HFFc6 (cell line): ENCODE measurements at places on chromosomes 6 and 20. TPM values are rescaled to one million over a fixed set of nuclear protein-coding genes. Genes with fewer than 3 reads are reported as not detected.

LPIN3 gene
- 10.0 to 14.1 TPM (median 11.7 TPM) in 3 replicates for total RNA-seq

NFATC2 gene
- total RNA-seq, result 0.75 to 1.1 TPM (median 0.91 TPM) in 3 replicates

NOL4L gene
- 12.2 to 17.3 TPM (median 13.4 TPM) in 3 replicates for total RNA-seq

PTPRT gene
- total RNA-seq, result not detected in 3 replicates

PRL gene
- total RNA-seq, result not detected in 3 replicates

KIAA0408 gene
- total RNA-seq, result 0.55 and 2.1 TPM in 2 replicates

GRCh38 chr6:152096863-152097496, 289.5 kb downstream of the ESR1 start:
- DNase-seq, result peak; percentile 80
- H3K27me3 ChIP-seq, result peaks cover 3% of the 10 kb centered on the region; the same call in 1 of the 2 replicates
- peak overlapping the region; percentile 86 for H3K27ac ChIP-seq
- H3K4me3 ChIP-seq, result peak overlapping the region; percentile 61
- peaks cover 16% of the 10 kb centered on the region for H3K36me3 ChIP-seq

DNA sequence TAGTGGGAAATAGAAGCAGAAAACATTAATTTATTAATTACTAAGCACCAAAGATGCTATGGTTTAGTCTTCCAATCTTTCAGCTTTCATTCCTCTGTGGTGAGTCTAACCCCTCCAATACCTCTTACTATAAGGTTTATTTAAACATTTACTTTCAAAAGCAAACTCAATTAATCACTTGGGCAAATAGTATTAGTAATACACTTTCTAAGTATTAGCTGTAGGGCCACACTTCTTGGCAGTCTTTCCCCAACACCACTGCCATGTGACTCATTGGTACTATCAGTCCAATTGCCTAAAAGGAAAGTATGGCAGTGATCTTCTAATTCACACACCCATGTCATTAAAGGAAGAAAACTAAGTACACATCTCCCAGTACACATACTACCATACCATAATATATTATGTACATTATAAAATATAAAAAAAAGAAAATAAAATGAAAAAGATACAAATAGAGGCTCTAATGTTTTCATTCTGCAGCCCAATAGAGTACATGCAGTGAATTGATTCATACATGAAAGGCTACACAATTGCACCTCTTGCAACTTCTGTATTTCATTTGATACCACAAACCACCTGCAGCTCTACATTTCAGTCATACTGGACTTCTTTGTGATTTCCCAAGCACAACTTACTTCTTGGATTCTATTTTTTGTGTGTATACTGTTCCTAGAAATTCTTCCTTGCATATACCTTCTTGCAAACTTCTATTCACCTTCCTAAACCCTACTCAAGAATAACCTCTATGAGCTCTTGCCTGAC, 218.6 kb downstream of the PKHD1 start:
- no peak overlapping the region for H3K27ac ChIP-seq
- no peaks in the 10 kb centered on the region for H3K36me3 ChIP-seq
- no peak overlapping the region for H3K4me3 ChIP-seq

- no peaks in the 10 kb centered on the region for H3K36me3 ChIP-seq
- DNase-seq, result no peak
Measured at GRCh38 chr20:16209357-16209756, 363.9 kb downstream of the KIF16B start.

GRCh38 chr6:143878272-143878760, 14.0 kb downstream of the ZC2HC1B start:
- H3K4me3 ChIP-seq, result no peak overlapping the region
- H3K27me3 ChIP-seq, result no peaks in the 10 kb centered on the region; the same call in 1 of the 2 replicates
- H3K4me1 ChIP-seq, result peaks cover 5% of the 10 kb centered on the region; the same call in 1 of the 2 replicates
- H3K27ac ChIP-seq, result no peak overlapping the region
- no peak for DNase-seq
- H3K36me3 ChIP-seq, result peaks cover 10% of the 10 kb centered on the region; the same call in 1 of the 2 replicates

DNA sequence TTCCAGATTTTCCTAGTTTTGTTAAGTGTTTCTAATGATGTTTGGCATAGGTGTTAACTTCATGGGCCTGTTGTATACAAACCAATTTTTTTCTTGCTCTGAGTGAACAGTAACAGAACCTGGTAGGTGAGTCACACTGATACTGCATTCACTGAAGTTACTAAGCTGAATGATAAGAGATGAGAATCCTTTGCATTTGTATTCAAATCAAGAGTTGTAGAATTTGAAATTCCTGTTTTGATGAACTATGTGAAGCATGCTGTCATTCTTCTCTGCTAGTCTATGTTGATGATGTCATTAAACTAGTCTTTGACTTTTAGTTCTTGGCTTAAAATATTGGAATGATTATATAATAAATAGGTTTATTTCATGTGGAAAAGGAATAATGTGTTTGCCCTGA, 37.9 kb downstream of the PTPRA start:
- no peak for DNase-seq
- H3K4me1 ChIP-seq, result peaks cover 6% of the 10 kb centered on the region
- H3K36me3 ChIP-seq, result no peaks in the 10 kb centered on the region; the same call in 1 of the 2 replicates
- no peaks in the 10 kb centered on the region; the same call in 1 of the 2 replicates for H3K27me3 ChIP-seq
- no peak overlapping the region for H3K27ac ChIP-seq

DNA sequence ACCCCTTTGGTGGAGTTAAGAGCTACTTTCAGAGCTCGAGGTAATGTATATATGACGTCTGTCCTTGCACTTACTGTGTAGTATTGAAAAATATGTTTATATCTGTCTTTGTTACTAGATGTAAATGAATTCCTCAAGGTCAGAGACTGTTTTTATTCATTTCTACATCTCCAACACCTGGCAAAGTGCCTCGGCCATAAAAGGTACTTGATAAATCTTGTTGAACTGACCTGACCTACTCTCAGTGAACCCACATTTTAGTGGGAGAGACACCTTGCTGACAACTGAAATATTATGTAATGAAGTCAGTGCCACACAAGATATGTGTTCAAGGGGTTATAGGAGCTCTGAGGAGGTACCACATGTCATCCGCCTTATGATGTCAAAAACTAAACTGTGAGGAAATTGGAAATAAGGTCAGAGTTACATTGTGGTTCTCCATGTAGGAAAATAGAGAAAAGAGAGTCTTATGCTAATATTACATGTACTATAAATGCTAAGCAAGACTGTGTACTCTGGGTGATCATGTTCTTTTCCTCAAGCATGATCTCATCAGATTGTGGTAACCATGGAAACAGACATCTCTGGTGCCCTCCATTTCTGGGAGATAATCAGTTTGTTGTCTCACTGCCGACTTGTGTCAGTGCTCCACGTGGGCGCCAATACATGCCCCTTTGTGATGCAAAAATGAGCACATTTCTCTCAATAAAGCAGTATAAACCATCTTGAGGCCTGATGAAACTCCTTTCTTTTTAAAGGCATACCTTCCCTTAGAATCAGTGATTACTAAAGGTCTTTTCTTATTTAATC, 5.7 kb upstream of the TMEM30A start:
- H3K36me3 ChIP-seq, result no peaks in the 10 kb centered on the region; the same call in 1 of the 2 replicates
- DNase-seq, result no peak
- no peak overlapping the region for H3K4me3 ChIP-seq
- no peaks in the 10 kb centered on the region; the same call in 1 of the 2 replicates for H3K4me1 ChIP-seq
- no peak overlapping the region for H3K27ac ChIP-seq

- H3K4me1 ChIP-seq, result peaks cover 35% of the 10 kb centered on the region
- no peaks in the 10 kb centered on the region; the same call in 1 of the 2 replicates for H3K27me3 ChIP-seq
- DNase-seq, result peak; percentile 99
- H3K27ac ChIP-seq, result peak overlapping the region; percentile 98
- H3K4me3 ChIP-seq, result peak overlapping the region; percentile 77
Measured at GRCh38 chr6:134589512-134589911, 271.6 kb upstream of the SGK1 start.

DNA sequence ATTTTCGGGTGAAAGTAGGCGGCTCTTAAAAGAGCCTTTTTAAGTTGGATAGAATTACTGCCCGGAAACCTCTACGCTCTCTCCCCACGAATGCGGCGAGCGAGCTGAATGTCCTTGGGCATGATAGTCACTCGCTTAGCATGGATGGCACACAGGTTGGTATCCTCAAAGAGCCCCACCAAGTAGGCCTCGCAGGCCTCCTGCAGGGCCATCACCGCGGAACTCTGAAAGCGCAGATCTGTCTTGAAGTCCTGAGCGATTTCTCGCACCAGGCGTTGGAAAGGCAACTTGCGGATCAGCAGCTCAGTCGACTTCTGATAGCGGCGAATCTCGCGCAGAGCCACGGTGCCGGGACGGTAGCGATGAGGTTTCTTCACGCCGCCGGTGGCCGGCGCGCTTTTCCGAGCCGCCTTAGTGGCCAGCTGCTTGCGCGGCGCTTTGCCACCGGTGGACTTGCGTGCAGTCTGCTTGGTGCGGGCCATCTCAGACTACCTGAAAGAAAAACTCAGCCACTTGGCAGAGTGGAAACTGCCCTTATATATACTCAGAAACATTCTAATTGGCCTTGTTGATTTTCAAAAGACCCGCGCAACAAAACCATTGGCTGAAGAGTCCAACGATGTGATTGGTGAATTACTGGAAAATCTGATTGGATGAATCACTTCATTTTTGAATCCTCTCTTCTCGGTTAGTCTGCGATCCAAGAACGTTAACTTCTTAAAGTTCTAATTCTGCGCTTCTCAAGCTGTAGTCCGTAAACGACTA, 93.9 kb upstream of the BTN3A2 start:
- peak; percentile 93 for DNase-seq
- H3K27ac ChIP-seq, result no peak overlapping the region; the same call in none of the 2 replicates
- H3K36me3 ChIP-seq, result no peaks in the 10 kb centered on the region
- H3K4me3 ChIP-seq, result no peak overlapping the region; the same call in 1 of the 2 replicates
- H3K4me1 ChIP-seq, result peaks cover 31% of the 10 kb centered on the region

GRCh38 chr6:150659046-150659763, 59.5 kb downstream of the PLEKHG1 start:
- H3K4me3 ChIP-seq, result no peak overlapping the region
- peaks cover 6% of the 10 kb centered on the region for H3K27me3 ChIP-seq
- no peak overlapping the region for H3K27ac ChIP-seq
- H3K36me3 ChIP-seq, result no peaks in the 10 kb centered on the region
- DNase-seq, result no peak
- no peaks in the 10 kb centered on the region for H3K4me1 ChIP-seq

GRCh38 chr20:25421102-25421501, 13.6 kb downstream of the GINS1 start:
- H3K4me1 ChIP-seq, result peaks cover 9% of the 10 kb centered on the region
- no peak overlapping the region for H3K4me3 ChIP-seq
- no peak for DNase-seq
- H3K36me3 ChIP-seq, result peaks cover 4% of the 10 kb centered on the region

- H3K27me3 ChIP-seq, result peaks cover 3% of the 10 kb centered on the region; the same call in 1 of the 2 replicates
- peak overlapping the region; percentile 99 for H3K4me3 ChIP-seq
- H3K4me1 ChIP-seq, result peaks cover 36% of the 10 kb centered on the region
- H3K27ac ChIP-seq, result peak overlapping the region; percentile 97
- no peak for DNase-seq
Measured at GRCh38 chr6:144094731-144095133, 641 bp downstream of the SF3B5 start.

GRCh38 chr6:6729971-6730370, 141.5 kb downstream of the LY86 start:
- H3K4me1 ChIP-seq, result peaks cover 19% of the 10 kb centered on the region
- no peaks in the 10 kb centered on the region for H3K36me3 ChIP-seq
- no peak for DNase-seq
- no peak overlapping the region for H3K4me3 ChIP-seq
